ENCODE measurements at places on chromosomes 7 and 10. TPM values are rescaled to one million over a fixed set of nuclear protein-coding genes. Genes with fewer than 3 reads are reported as not detected.

The HTR5A gene
- not detected for total RNA-seq

The TRIM50 gene
- total RNA-seq = not detected

The MET gene
- total RNA-seq = 77.7 TPM

The EBLN1 gene
- total RNA-seq = not detected

The NKX1-2 gene
- total RNA-seq = not detected

The GATA3 gene
- total RNA-seq = 3.0 TPM

The FBXO24 gene
- total RNA-seq = 0.15 TPM

The PRF1 gene
- total RNA-seq = not detected

The CYP3A5 gene
- total RNA-seq = not detected

The LIPM gene
- total RNA-seq = not detected

The ZNF32 gene
- total RNA-seq = 27.0 TPM

The SPDYE8 gene
- total RNA-seq = not detected

The PRKG1 gene
- total RNA-seq = 1.1 TPM

The CYP2C9 gene
- total RNA-seq = not detected

The ECHDC3 gene
- 2.6 TPM for total RNA-seq

The SUGCT gene
- total RNA-seq = 1.2 TPM

The ENKUR gene
- total RNA-seq = not detected

The PCLO gene
- under 0.01 TPM for total RNA-seq

Measured in epithelial cell of umbilical artery (primary cell).